Cortex of kidney (tissue), 1 donor: ENCODE measurements at places on chromosomes 11 and 22.

DNA sequence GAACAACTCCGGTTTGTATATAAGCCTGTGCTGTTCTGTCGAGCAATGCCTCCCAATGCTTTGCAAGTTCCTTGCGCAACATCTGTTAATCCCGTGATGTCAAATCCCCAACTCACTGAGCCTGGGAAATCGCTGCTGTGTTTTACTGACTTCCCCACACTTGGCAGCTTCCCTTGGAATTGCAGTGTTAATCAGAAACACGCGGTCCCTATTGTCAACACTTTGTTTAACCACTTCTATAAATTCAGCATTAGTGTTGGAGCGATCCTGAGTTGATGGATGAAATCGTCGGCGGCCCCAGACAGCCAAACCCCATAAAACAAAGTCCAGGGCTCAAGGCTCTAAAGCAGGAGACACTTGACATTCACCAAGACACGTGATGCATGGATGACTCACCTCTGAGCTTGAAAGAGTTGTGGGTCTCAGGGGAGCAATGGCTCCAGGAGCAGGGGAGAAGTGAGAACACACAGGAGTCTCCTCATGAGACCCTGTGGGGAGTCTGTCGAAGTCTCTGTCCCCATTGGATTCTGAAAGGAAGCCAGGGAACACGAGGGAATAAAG lies 555.3 kb downstream of the MIAT start:
- DNase-seq, result no peak

- DNase-seq, result no peak
Observed at GRCh38 chr11:7467652-7468051, 17.7 kb upstream of the OLFML1 start.

- DNase-seq, result no peak
Observed at GRCh38 chr11:81197396-81197795, 1536.3 kb downstream of the FAM181B start.

- DNase-seq, result no peak
Observed at GRCh38 chr11:64510759-64511158, 80.3 kb upstream of the SLC22A12 start.

- DNase-seq, result no peak
Observed at GRCh38 chr11:1437500-1437899, 47.8 kb downstream of the BRSK2 start.

DNA sequence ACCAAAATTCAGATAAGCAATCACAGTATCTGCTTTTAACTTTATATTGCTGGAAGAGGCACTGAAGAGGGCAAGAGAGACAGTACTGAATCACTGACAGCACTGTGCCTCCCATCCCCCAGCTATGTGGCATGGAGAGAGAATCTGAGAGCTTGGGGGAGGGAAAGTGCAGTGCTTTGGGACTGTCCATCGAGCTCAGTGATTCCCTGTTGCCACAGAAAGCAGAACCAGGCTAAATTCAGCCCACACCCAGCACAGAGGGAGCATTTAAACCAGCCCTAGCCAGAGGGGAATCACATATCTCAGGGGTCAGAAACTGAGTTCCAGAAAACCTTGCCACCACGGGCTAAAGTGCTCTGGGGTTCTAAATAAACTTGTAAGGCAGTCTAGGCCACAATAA lies 44.3 kb downstream of the KCNQ1 start:
- no peak for DNase-seq

GRCh38 chr22:42948294-42948693 lies 66.7 kb downstream of the PACSIN2 start:
- DNase-seq, result no peak

GRCh38 chr11:3737386-3737933 lies 59.9 kb downstream of the NUP98 start:
- DNase-seq, result no peak

DNA sequence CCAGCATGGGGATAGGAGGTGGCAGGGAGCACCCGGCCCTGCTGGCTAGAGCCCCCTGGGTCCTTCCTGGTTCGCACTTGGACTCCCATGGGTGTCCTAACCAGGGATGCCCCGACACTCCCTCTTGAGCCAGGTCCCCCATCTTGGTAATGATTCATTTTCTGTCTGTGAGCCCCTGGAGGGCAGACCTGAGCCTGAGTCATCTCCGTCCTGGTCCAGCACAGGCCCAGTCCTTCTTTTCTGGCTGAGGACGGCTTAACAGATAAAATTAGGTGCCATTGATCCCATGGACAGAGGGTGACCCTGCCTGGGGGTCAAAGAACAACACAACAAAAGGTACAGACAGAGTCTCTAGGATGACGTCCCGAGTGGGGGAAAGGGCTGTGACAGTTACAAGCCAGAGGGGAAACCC lies 3.5 kb downstream of the RHOD start:
- DNase-seq, result no peak

DNA sequence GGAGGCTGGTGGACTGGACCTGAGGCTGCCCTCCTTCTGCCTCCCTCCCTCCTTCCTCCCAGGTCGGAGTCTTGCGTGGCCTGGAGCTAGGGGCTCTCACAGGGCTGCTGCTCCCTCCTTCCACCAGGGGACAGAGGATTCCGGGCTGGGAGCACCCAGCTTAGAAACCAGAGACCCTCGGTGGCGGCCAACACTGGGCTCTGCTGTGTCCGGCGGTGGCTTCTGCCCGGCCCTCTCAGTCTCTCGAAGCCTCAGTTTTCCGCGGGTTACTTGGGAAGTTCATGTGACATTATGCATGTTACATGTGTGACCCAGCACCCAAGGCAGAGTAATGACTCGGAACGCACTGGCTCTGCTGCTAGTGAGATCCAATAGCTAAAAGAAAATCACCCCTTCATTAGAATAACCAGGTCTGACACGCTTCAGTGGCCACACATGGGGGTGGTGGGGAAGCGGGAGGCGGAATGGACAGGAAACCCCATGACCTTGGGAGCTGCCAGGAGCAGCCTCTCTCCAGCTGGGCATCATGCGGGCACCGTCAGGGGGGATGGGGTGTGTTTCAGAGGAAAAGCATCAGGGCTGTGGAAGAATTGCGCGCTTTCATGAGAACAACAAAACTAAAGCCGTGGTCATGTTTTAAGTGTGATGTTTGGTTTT lies 5.9 kb upstream of the MRGPRG start:
- no peak for DNase-seq
